ENCODE measurements at places on chromosomes 7 and 10.

DNA sequence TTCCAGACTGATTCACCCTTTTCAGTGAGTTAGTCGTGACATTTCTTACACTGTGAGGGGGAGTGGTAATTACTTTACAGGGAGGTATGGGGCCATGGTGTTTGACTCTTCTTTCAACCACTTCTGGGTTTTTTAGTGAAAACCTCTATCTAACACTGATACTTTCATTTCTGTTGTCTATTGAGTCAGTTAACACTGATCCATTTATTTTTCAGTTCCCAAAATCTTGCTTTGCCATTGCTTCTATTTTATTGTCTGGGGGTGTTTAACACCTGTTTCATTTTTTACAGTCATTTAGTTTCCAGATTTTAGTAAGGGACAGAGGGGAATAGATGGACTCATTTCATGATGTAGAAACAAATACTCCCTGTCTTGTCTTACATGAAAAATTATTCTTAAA, 61.5 kb downstream of the HELLS start:
- DNase-seq = no peak

- DNase-seq = no peak
Measured at GRCh38 chr7:120412139-120413050, 139.4 kb downstream of the KCND2 start.

DNA sequence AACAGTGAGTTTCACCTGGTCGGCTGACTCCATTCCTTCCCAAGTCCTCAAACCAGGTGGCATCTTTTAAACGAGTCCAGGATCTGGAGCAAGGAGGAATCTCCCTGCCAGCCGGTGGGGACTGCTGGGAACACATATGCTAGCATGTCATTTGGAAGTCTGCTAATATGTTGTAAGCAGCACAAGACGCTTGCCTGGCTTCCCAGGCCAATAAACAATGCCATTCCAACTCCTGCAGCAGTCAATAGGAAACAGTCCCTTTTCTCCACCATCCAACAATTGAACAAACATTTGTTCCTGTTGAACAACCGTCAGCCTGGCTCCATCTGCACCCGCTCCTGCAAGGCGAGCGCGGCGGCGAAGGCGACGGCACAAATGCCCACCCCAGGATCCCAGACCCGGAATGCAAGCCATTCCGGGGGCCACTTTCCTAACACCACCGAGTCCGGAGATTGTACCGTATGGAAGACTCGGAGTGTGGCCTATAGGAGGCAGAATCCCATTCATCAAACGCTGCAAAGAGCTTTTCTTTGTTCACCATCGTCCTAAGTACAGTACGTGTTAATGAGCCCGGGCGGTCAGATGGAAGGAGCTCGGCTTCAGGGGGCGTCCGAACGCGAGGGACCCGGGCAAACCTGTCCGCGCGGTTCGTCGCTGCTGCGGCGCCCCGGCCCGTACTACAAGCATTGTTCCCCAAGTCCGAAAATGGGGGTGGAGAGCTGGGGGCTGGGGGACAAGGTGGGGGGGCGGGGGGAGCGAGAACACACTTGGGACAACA, 1.6 kb downstream of the FAM53B start:
- DNase-seq = peak; percentile 74

DNA sequence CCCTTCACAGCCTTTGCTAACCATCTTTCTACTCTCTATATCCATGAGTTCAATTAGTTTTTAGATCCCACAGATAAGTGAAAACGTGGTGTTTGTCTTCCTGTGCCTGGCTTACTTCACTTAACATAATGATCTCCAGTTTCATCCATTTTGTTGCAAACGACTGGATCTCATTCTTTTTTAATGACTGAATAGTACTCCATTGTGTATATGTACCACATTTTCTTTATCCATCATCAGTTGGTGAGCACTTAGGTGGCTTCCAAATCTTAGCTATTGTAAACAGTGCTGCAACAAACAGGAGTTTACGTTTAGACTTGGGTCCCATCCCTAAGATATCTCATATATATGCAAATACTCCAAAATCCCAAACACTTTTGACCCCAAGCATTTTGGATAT, 9.1 kb downstream of the CDC123 start:
- no peak for DNase-seq

- DNase-seq = no peak
Measured at GRCh38 chr10:83760142-83760541, 379.2 kb upstream of the GHITM start.

- DNase-seq = no peak
Measured at GRCh38 chr10:78205457-78206016, 171.9 kb downstream of the RPS24 start.

DNA sequence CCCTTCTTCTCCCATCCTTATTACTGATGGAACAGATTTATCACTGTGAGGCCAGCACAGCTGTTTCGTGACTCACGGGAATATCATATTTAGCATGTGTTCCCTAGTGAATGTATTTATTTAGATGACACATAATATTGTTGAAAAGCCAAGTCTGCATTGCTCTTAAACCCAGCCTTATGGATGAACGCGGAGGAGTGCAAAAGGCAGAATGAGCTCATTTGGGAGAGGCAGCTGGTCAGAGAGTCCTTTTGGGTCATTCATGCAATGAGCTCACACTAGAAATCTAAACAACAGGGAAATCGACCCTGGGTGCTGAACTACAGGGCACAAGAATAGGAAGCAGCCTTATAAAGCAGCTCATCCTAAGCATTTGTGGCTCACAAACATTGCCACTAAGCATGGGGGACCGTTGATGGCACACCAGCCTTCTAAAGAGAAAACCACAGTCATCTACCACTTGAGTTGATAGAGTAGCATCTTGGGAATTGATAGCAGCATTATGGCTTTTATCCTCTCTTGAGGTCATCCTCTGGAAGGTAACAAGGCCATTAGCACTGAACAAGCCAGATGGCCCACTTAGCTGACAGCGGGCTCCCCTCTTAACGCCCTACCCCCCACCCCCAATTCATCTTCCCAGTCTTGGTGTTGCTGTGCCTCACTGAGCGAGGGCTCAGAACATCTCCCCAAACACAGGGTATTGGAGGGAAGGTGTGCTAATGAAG, 32.9 kb upstream of the SDK1 start:
- DNase-seq = no peak

DNA sequence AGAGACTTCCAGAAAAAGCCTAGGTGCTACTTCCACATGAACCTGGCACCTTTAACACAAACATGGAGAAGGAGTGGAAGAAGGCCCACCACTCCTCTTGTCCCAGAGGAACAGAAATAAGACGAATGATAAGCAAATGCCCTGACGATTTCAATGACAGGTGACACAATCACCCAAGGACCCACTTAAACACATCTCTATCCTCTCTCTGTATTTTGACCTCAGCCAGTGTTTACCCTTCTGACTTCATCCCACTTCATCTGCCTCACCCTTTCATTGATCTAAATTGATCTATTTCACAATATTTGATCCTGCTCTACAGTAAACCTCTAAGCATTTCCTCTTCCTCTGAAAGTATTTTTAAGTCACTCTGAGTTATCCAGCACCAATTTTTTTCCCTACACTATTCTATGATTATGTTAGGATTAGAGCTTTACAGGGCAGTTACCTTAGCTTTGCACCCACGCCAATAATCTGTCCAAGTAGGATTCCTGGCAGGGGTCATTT, 9.1 kb downstream of the GOT1 start:
- no peak for DNase-seq

DNA sequence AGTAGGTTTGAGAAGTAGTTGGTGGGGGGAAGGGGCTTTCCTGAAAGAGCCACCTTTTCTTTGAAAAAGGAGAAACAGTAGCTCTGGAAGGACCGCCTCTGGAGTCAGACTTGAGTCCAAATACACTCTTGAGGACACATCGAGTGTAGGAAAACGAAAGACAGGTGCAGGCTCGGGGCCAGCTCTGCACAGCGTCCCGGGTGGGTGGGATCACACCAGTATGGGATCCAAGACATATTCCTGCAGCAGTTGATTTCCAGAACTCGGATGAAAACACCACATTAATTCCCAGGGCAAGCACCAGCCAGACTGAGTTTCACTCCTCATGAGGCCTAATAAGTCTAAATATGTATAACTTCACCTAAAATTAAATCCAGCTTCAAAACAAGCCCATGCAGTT, 61.4 kb downstream of the ASB13 start:
- DNase-seq = no peak

DNA sequence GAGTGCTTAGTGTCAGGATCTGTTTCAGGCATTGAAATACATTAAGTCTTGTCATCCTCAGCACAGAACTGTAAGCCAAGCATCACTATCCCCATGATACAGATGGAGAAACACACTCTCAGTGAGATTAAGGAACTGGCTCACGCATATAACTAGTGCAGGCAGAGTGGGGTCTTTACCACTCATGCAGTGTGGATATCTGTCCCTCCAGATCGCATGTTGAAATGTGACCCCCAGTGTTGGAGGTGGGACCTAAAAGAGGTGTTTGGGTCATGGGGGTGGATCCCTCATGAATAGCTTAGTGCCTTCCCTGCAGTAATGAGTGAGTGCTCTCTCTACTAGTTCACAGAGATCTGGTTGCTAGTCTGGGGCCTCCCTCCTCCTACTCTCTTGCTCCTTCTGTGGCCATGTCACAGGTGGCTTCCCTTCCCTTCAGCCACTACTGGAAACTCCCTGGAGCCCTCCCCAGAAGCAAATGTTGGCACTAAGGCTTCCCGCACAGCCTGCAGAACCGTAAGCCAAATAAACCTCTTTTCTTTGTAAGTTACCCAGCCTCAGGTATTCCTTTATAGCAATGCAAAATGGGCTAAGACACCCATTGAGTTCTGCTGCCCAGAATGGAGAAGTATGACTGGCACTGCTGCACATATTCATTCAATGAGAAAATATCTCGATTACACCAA, 31.8 kb upstream of the MSMB start:
- DNase-seq = no peak

- DNase-seq = no peak
Measured at GRCh38 chr7:25007668-25008067, 27.7 kb upstream of the OSBPL3 start.

DNA sequence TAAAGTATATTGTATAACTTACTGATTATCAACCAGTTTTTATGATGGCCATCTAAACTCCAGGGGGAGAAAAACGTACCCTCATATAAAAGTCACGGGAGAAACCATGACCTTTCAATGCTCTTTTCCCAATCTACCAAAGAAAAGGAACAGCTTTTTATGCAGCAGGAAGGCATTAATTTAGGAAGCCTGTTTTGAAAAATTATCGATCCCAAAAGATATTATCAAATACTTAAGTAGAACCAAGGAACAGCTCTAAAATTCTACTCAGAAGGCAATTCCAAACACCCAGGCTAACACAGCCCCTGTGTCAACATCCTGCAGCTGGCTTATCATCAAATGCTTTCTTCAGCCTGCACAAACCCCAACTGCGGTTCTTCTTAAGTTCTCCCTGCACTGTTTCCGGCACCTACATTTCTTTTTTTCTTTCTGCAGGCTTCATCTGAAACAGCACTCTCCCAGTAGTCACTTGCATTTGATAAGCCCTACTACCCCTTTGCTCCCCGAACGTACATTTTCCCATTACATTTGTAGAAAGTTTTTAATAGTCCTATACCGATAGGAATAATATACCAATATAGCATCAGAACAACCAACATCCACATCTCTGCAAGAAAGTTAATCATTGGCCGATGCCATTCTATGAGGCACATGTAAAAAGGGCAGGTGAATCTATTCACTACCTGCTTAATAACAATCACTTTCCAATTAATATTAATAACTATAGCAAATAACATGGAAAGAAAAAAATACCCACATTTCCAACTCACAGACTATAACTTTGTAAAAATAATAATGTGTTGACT, 47.9 kb downstream of the PIP4K2A start:
- DNase-seq = no peak

GRCh38 chr7:98872328-98872924, 2.6 kb upstream of the TMEM130 start:
- no peak for DNase-seq

DNA sequence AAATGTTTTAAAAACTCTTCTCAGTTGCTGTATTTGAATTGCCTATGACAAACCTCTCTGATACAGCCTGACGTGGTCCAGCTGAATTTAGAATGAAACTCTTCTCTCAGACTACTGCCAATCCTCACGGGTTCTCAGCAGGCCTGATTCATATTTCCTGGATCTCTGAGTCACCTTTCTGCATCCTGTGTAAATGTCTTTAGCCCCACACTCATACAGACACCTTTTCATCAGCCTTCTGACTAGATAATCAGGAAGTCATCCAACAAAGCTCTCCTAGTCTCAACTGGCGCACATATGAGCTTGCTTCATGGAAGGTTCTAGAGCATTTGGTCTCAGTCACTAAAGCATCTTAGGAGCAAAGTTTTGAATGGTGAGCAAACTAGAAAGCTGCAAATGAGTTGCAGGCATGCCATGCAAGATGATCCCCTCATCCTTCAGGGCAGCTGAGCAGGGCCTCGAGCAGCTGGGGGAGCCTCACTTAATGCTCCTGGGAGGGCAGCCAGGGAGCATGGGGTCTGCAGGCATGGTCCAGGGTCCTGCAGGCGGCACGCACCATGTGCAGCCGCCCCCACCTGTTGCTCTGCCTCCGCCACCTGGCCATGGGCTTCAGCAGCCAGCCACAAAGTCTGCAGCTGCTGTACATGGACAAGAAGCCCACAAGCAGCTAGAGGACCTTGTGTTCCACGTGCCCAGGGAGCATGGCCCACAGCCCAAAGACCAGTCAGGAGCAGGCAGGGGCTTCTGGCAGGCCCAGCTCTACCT, 182.8 kb downstream of the ARHGAP12 start:
- no peak for DNase-seq

GRCh38 chr10:28564905-28565304, 32.0 kb downstream of the WAC start:
- DNase-seq = no peak

DNA sequence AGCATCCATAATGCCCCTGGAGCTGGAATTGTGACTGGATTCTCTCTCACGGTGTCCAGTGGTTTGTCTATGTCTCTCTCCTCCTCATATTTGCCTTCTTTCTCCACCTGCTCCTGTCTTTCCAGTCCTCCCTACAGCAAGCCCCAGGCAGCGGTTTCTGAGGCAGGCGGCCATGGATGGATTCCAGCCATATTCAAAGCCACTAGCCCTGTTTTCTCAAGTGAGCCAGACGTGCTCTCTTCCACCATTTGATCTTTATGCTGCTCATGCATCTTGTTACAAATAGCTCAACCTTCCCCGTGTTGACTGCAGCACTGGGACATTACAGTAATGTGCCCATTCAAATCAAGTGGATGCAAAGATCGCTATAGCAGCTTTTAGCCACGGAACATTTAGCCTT, 387.2 kb upstream of the PODXL start:
- DNase-seq = no peak

- DNase-seq = no peak
Measured at GRCh38 chr7:21747806-21748205, 197.9 kb downstream of the CDCA7L start.

GRCh38 chr7:42479452-42479815, 242.4 kb upstream of the GLI3 start:
- DNase-seq = no peak

DNA sequence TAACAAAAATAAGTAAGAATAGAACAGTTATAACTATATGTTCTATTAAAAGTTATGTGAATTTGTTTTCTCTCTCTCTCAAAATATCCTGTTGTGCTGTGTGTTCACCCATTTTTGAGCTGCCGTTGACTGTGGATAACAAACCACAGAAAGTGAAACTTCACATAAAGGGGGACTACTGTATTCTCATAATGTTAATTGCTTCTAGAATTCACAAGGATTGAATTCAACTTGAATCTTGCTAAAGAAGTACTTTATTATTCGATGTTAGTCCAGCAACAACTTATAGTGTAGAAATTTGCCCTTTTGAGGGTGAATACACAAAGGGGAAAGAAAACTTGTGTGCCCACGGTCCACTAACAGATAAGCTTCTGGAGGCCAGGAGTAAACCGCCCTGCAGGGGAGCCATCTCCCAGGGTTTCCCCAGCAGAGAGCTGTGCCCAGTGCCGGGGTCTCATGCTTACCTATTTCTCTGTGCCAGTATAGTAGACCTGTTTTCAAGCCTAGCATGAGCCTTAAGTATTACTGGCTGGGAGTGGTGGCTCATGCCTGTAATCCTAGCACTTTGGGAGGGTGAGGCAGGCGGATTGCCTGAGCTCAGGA, 87.1 kb downstream of the KAT6B start:
- DNase-seq = no peak

Measured in hippocampal formation (tissue), 2 donors.